ENCODE measurements at places on chromosomes 11 and 22.
A peak's percentile ranks its signal among the peaks of the same experiment; 100 is the strongest.

DNA sequence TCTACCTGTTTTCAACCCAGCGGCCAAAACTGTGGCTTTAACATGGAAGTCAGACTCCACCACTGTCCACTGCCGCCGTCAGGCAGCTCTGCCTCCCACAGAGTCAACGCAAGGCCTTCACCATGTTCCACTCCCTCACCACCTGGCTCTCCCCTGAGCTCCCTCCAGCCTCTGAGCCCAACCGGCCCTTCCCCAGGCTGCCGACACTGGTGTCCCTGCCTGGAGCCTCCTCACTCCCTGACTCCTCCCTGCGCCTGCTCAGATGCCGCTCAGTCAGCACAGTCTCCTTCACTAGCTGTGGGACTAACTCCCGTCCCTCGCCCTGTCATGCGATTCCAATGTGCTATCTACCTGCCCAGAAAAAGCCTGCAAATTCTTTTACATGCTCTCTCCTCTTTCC is 16.3 kb downstream of the SULT4A1 start:
- no peak for DNase-seq

GRCh38 chr11:128848815-128849455 is 18.2 kb downstream of the KCNJ1 start:
- no peak for DNase-seq

DNA sequence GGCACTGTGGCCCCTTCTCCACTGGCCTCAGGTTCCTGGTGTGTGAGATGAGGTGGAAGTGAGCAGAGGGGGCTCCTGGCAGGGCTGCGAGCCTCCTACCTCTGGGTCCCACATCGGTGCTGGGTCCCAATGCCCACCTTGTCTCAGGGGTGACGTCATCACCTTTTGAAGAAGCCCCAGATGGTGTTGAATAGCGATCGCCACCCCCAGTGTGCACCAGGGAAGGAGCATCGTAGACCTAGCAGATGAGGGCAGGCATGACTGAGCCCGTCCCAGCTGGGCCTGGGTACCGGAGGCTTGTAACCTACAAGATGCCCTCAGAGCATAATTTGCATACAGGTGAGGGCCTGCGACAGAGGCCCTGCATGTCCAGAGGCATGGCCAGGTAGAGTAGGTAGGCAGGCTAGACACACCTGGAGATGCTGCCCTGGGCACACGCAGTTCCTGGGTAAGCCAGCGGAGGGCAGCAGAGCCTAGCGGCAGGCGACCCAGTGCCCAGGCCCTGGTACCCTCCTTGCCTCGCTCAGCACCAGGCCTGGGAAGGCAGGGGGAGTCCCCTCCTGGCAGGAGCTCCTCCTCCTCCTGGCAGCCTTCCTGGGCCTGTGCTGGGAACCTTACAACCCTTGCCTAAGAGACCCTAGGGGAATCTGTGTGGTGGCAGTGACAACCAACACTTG is 52.5 kb downstream of the TPCN2 start:
- DNase-seq = peak; percentile 78

DNA sequence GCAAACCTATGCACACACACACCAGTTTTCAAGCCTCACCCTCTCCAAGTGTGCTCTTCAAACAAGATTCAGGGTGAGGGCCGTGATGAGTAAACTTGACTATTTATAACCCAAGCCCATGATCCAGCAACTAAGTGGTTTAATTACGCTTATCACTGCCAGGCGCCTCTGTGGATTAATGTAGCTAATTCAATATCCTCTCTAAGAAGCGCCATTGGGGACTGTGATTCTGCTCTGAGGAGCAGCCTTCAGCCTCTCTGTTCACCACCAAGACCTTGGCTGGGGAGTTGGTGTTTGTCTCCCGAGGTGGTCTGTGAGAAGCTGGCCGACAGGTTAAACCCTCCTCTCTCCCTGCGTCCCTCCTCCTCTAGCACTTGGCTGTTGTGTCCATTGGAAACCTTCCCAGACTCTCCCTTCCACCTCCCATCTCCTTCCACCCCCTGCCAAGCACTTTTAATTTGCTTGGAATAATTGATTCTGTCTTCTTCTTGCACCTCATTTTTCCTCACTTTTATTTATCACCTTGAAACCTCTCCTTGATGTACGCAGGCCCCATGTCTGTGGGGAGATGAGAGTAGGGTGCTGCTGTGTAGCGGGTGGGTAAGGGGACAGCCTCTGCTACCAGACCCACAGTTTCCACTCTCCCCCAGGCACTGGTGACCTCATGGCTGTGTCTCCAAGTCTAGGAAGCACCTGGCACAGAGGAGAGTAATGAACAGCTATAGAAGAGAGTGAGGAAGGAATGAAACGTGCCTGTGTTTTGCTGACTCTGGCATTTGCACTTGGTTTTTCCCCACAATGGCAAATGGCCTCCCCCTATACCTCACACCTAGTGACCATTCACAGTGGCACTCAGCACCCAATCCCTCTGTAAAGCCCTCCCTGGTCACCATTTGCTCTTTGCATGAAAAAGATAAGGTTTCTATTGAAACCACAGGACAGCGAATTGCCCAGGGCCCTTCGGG is 236.6 kb downstream of the GRIK4 start:
- DNase-seq = no peak

DNA sequence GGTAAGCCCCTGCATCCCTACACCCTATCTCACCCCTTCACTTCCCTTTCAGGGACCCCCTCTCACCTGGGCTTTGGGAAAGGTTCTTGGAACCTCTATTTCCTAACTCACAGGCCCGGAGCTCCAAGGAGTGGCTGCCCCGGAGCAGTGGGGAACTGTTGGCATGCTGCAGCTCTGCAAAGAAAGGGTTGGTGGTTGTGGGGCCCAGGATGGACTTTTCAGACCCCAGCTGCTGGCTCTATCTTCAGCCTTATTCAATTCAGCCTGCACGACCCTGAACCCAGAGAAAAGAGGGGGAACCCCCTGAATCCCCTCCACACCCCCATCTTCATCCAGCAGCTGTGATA is 10.0 kb downstream of the ROBO4 start:
- DNase-seq = no peak

GRCh38 chr11:38274031-38274430 is 1676.0 kb upstream of the RAG2 start:
- no peak for DNase-seq

DNA sequence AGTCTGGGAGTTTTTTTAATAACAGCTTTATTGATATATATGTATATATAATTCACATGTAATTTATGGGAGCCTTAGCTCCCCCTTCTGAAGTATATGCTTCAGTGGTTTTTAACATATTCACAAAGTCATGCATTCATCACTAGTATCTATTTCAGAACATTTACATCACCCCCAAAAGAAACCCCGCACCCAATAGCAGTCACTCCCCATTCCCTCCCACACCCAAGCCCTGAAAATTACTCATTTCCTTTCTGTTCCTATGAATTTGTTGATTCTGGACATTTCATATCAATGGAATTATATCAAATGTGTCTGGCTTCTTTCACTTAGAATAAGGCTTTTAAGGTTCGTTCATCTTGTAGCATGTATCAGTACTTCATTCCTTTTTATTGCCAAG is 35.6 kb upstream of the SYT7 start:
- no peak for DNase-seq

DNA sequence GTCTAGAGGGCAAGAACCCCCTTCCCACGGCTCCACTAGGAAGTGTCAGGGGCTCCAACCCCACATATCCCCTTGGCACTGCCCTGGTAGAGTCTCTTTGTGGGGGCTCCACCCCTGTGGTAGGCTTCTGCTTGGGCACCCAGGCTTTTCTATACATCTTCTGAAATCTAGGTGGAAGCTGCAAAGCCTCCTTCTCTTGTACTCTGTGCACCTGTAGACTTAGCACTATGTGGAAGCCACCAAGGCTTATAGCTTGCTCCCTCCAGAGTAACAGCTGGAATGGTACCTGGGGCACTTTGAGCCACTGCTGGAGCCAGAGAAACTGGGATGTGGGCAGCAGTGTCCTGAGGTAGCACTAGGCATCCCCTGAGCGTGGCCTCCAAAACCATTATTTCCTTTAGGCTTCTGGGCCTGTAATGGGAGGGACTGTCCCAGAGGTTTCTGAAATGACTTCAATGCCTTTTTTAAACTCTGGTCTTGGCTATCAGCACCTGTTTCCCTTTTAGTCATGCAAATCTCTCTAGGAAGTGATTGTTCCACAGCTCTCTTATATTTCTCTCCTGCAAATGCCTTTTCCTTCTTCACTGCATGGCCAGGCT is 68.4 kb downstream of the TRAF6 start:
- DNase-seq = no peak

GRCh38 chr11:762421-763072 is 14.7 kb downstream of the GATD1 start:
- peak; percentile 38 for DNase-seq

- no peak for DNase-seq
Measured at GRCh38 chr11:96038046-96038445, 114.1 kb upstream of the MTMR2 start.

- DNase-seq = no peak
Measured at GRCh38 chr11:61976420-61976800, 9.0 kb upstream of the FTH1 start.

GRCh38 chr11:87662287-87662686 is 513.0 kb downstream of the RAB38 start:
- no peak for DNase-seq

GRCh38 chr11:75152090-75152489 is 1.2 kb downstream of the SLCO2B1 start:
- peak; percentile 83 for DNase-seq

GRCh38 chr11:47886096-47886495 is 37.9 kb upstream of the NUP160 start:
- DNase-seq = no peak

DNA sequence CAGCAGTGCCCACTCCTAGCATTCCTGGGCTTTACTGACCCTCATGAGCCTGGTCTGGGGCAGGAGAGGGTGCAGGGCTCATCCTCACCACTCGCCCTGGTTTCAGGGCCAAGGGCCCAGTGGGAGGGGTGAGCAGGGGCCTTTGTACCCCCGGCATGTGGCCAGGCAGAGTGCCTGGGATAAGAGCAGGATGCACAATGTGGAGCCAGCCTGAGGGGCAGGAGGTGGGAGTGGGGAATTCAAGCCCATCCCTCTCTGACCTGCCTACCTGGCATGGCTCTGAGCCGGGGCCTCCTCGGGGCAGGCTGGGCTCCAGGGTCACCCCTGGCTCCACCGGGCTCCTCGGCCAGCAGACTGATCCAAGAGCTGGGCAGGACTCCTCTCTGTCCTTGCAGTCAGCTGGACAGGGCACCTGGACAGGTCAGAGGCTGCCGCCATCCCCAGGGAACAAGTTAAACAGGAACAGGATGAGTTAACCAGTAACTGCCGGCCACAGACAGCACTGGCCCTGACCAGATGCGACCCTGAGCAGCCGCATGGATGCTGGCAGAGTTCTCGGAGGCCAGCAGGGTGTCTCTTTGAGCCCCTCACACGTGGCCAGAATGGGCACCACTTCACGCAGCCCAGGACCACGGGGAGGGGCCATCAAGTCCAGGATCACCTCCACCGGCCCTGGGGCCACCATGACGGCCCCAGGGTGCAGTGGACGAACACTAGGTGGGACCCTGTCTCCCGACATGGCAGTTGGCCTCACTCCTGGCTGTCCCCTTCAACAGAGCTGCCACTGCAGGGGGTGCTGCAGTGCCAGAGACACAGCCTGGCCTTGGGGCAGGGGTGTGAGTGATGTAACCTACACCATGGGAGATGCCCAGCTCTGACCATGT is 5.0 kb downstream of the SIGIRR start:
- peak; percentile 29 for DNase-seq

- no peak for DNase-seq
Measured at GRCh38 chr22:32996276-32996675, 61.9 kb downstream of the SYN3 start.

All from pancreas (tissue), 10 donors.